ENCODE measurements at places on chromosomes 7 and 10. TPM values are rescaled to one million over a fixed set of nuclear protein-coding genes. Genes with fewer than 3 reads are reported as not detected.

- H3K4me3 ChIP-seq, result no peak overlapping the region
- H3K4me1 ChIP-seq, result no peaks in the 10 kb centered on the region
- no peak overlapping the region for H3K27ac ChIP-seq
- no peaks in the 10 kb centered on the region for H3K27me3 ChIP-seq
Observed at GRCh38 chr7:39035156-39035555, 57.4 kb downstream of the POU6F2 start.

DNA sequence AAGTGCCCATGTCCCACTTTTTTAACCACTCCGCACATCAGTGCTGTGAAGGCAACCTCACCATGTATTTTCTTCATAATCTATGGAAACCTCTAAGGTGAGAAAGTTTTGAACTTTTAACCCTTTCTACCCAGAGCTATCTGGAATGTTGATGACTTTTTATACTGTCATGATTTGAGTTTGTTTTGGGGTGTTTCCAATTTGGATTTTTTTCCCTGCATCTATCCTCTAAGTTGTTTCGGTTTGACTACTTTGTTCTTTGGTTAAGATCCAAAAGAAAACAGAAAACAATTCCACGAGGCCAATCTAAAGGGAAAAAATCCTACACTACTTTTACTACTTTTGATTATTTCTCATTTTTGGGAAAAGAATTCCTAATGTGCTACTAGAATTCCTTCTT is 279.7 kb downstream of the USP6NL start:
- no peaks in the 10 kb centered on the region for H3K27me3 ChIP-seq
- no peak overlapping the region for H3K27ac ChIP-seq
- H3K36me3 ChIP-seq, result no peaks in the 10 kb centered on the region
- no peak overlapping the region for H3K4me3 ChIP-seq

GRCh38 chr7:100674411-100675104 is 1.0 kb downstream of the GNB2 start:
- peaks cover 8% of the 10 kb centered on the region for H3K4me1 ChIP-seq
- H3K27me3 ChIP-seq, result no peaks in the 10 kb centered on the region
- DNase-seq, result no peak
- H3K4me3 ChIP-seq, result peak overlapping the region; percentile 95
- peak overlapping the region; percentile 99 for H3K27ac ChIP-seq

- DNase-seq, result no peak
- H3K27me3 ChIP-seq, result no peaks in the 10 kb centered on the region
- no peak overlapping the region for H3K4me3 ChIP-seq
- H3K36me3 ChIP-seq, result no peaks in the 10 kb centered on the region
Observed at GRCh38 chr10:12606461-12606860, 257.1 kb downstream of the CAMK1D start.

The GIMAP1 gene
- 4.6 TPM for total RNA-seq

DNA sequence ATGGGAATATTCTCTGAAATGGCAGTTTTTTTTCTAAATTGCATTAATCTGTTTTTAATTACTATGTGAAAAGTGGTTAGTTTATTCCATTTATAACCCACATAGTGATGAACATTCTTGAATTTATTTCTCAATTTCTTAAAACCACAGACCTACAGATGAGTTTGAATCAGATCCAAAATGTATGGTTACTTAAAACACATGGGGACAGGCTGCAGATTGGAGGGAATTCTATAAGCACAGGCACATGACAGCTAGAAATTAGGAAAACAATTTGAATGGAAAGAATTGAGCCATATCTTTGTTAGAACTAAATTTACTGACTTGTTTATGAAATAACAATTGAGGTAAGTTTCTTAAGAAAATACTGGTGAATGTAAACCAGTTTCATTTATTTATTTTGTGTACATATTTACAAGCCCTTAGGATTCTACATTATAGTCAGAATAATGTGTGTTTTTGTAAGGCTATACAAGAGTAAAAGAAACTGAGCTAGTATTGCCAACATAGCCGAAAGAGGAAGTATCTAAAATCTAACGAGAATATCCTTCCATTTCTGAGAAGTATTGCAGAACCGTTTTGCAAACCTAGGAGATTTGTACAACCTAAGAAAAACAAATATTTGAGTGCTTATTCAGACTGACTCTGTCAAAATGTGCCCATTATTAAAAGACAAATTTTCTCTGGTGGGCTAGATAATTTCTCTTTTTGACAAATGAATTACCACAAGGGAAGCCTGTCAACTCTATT is 434.3 kb upstream of the SEMA3D start:
- no peaks in the 10 kb centered on the region for H3K36me3 ChIP-seq
- no peaks in the 10 kb centered on the region for H3K27me3 ChIP-seq
- H3K4me3 ChIP-seq, result no peak overlapping the region
- H3K4me1 ChIP-seq, result no peaks in the 10 kb centered on the region
- no peak overlapping the region for H3K27ac ChIP-seq

GRCh38 chr10:6349846-6350535 is 147.3 kb downstream of the PFKFB3 start:
- DNase-seq, result no peak
- peaks cover 9% of the 10 kb centered on the region for H3K4me1 ChIP-seq
- no peaks in the 10 kb centered on the region for H3K27me3 ChIP-seq
- no peaks in the 10 kb centered on the region for H3K36me3 ChIP-seq

DNA sequence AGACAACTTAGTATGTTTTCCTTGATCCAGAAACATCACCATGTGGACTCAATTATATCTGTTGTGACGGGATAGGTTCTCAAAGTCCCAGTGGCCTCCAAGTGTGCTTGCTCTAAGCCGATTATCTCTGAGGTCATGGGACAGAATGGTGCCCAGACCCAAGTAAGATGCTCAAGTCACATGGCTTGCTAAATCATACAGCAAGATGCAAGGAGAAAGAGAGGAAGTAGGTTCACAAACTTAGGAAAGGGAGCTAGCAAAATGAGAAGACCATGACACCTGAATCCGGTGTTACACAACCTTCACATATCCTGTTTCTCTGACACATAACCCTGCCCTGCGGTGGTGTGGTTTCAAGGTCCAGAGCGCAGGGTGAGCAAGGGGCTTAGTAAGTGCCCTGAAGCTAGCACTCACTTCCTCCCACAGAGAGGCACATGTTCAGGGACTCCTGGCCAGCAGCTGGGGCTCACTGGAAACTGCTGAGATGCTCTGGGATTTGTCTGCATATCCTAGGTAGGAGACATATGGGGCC is 590.9 kb upstream of the ANKRD30A start:
- no peaks in the 10 kb centered on the region for H3K36me3 ChIP-seq
- no peak overlapping the region for H3K27ac ChIP-seq
- H3K4me3 ChIP-seq, result no peak overlapping the region
- no peak for DNase-seq

The ZDHHC16 gene
- total RNA-seq, result 34.5 TPM

DNA sequence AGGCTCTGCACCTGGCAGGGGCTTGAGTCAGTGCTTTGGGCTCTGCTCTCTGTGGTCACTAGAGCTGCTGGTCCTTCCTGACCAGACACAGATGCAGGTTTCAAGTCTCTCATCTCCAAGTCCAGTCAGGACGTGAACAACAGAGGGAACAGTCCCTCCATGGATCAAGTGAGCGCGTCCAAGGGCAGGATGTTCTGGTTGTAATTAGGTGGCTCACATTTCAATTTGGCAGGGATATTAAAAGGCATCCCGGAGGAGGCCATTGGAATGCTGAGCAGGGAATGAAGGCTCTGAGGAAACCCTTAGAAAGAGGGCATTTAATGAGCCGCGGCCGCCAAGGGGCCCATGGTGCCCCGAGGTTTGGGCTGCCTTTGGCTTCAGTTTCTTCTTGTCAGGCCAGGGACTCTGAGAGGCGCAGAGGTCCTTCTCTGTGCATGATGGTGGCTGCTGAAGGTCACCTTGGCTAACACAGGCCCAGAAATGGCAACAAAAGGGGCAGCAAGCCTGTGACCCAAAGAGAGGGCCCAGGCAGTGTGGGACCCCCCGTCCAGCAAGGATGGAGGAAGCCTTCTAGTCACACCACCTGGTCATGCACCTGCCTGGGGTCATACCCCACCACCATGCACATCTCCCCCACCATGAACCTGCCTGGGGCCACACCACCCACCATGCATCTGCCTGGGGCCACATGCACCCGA is 30.7 kb upstream of the INPP5A start:
- H3K27me3 ChIP-seq, result no peaks in the 10 kb centered on the region
- peak overlapping the region; percentile 82 for H3K27ac ChIP-seq
- no peak overlapping the region for H3K4me3 ChIP-seq
- peaks cover 33% of the 10 kb centered on the region for H3K4me1 ChIP-seq
- no peaks in the 10 kb centered on the region for H3K36me3 ChIP-seq

The FAM131B gene
- total RNA-seq, result 1.2 TPM

The ACBD7 gene
- total RNA-seq, result not detected

GRCh38 chr7:84536271-84536870 is 341.8 kb upstream of the SEMA3A start:
- DNase-seq, result no peak
- H3K4me1 ChIP-seq, result no peaks in the 10 kb centered on the region
- H3K27ac ChIP-seq, result no peak overlapping the region

The MUC3A gene
- 0.04 TPM for total RNA-seq

DNA sequence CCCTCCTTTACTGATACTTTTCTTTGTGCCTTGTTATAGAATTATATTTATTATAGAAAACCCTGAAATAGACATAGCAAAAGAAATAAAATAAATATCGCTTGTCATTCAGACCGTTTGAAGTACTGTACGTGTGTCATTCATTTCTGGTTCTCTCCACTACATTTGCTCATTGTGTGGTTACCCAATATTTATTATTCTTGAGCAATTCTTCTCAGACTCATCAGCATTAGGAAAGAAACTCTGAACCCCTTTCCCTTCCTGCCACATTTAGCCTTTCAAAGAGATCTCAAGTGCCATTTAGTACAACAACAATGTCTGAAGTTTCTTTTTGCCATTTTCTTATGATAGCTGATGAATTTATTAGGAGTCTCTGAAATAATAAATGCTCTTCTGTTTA is 154.1 kb downstream of the KIAA1217 start:
- H3K4me1 ChIP-seq, result peaks cover 14% of the 10 kb centered on the region
- no peaks in the 10 kb centered on the region for H3K27me3 ChIP-seq
- peak overlapping the region; percentile 55 for H3K27ac ChIP-seq

All from gastrocnemius medialis (tissue), 4 donors.